ENCODE measurements at places on chromosomes 6 and 20. TPM values are rescaled to one million over a fixed set of nuclear protein-coding genes. Genes with fewer than 3 reads are reported as not detected.

The WFDC5 gene
- total RNA-seq, result not detected

The RBPJL gene
- not detected for total RNA-seq

The HM13 gene
- total RNA-seq, result 123 TPM

The MYLK2 gene
- total RNA-seq, result 0.67 TPM

The DNMT3B gene
- 1.8 TPM for total RNA-seq

DNA sequence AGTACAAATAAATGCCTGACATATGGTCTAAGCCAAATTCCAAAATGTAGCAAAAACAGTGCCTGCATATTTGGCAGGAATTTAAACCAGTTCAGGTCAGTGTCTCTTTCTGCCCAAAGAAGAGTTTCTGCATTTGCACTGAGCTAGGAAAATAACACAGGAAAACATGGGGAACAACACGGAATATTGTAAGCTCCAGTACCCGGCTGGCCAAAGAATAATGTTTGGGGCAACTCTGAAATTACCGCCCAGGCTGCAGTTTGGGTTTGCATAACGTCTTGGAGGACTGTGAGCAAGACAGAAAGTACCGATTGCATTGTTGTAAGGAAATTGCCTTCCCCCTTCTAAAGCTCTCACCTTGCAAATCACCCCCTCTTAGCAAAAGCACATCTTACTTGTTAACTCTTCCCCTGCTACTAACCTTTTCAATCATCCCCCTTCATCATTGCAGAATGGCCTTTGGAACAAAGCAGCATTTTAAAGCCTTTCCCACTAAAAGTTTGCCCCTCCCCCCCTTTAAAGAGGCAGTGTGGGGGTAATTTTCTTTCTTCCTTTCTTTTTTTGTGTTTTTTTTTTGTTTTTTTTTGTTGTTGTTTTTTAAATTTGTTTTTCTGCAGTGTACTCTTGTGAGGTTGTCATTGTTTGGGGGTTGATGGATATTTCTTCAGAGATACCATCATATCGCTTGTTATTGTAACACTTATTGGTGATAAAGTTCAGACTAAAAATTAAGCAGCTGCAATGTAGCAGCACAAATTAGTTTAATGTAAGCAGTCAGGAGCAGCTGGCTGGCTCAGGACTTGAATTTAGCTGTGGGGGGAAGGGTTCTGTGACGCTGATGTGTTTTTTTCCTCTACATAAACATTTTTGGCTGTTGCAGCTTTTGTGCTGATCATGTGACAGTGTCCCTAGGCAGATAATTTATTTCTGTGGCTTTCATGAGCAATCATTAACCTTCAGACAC is 100.0 kb upstream of the CITED2 start:
- DNase-seq, result no peak

- DNase-seq, result no peak
Measured at GRCh38 chr6:107735906-107736635, 88.0 kb downstream of the SCML4 start.

GRCh38 chr6:3250231-3250675 is 8.5 kb upstream of the PSMG4 start:
- no peak for DNase-seq

DNA sequence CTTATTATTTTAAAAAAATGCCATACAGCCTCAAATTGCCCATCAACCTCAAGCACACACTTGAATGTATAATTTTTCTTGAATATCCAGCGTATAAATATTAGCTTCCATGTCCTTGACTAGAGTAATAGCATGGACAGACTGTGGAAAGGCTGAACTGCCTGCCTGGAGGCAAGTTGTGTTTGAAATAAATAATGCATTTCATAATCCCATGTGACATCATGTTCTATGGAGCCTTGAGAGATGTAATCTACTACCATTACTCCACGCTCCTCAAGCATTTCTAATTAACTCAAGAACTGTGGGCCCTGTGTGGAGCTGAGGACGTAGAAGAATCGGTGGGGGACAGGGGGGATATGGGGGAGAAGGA is 94.2 kb downstream of the CDS2 start:
- no peak for DNase-seq

GRCh38 chr6:47084610-47085009 is 42.5 kb upstream of the ADGRF1 start:
- no peak for DNase-seq

- DNase-seq, result no peak
Measured at GRCh38 chr20:17909869-17910321, 58.7 kb downstream of the SNX5 start.

GRCh38 chr6:122775975-122776374 is 3.5 kb upstream of the FABP7 start:
- no peak for DNase-seq

GRCh38 chr6:146770965-146771735 is 172.4 kb downstream of the ADGB start:
- no peak for DNase-seq

GRCh38 chr6:74152096-74152675 is 456.2 kb downstream of the CD109 start:
- no peak for DNase-seq

Measured in GM12878 (cell line).